Inflammatory macrophage treated with lipopolysaccharide for 4 hours (primary cell): ENCODE measurements at places on chromosomes 7 and 10.
A peak's percentile ranks its signal among the peaks of the same experiment; 100 is the strongest.

GRCh38 chr10:107436568-107436967 is 272.1 kb upstream of the SORCS1 start:
- no peak for DNase-seq

DNA sequence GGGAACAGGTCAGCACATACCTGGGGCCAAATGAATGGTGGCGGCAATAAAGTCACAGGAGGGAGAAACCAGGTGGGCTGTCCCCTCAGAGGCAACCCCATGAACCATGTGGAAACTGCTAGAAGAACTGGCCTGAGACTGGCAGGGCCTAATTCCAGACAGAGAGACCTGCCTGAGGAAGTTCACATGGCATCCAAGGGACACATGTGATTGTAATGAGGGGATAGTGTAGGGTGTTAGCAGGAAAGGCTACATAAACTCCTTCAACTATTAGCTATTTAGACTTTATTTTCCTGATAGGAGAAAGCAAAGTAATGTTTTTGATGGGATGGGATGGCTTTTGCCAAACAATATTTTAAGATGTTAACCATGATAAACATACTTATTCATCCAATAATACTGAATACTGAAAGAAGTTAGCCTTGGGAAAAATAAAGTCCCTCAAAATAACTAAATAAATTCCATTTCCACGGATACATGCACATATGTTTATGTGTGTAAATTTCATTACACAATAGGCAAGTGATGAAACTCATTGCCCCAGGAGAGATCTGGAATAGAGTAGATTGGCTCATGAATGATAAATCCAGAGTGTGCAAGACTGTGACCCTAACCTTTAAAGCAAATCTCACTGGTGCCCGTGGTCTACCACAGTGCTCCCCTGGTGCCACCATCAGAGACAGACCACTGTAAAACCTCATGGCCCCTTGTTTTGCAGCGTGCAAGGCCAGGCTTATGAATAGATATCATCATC is 137.0 kb downstream of the NRF1 start:
- DNase-seq = no peak

- DNase-seq = no peak
These were observed 32.0 kb upstream of the WAPL start for GRCh38 chr10:86553639-86554038.

GRCh38 chr10:131832056-131832685 is 68.6 kb upstream of the PPP2R2D start:
- DNase-seq = no peak

DNA sequence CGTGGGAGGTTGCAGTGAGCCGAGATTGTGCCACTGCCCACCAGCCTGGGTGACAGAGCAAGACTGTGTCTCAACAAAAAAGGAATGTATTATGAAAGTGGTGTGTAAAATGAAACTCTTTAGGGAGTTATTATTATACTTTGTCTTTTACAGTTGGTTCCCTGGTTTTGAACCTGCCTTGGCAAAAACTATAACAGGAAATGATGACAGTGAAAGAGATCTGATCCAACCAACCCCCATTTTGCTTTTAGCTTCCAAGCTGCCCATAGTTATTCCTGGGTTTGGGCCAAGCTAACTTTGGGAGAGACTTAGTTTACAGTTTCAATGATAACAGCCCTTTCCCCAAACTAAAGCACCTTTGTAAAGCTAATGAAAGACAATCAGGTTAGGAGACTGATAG is 34.1 kb upstream of the NMT2 start:
- peak; percentile 5 for DNase-seq

DNA sequence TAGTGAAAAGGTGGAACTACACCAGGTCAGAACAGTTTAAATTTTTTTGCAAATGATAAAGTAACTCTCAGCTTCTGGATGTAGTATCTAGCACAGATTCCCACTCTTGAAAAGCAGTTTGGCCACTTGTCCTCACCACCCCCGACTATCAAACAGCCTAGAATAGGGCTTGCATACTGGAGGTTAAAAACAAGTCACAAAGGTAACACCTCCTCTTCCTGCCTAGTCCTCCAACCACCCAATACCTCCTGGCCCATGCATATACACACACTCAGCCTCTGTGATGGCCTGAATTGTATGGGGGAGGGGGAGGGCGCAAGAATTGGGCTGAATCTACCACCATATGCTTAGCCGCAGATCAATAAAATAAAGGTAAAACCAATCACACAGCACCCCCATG is 5.7 kb downstream of the SKAP2 start:
- no peak for DNase-seq

- DNase-seq = peak; percentile 11
These were observed 41.4 kb downstream of the NRF1 start for GRCh38 chr7:129652914-129653313.

- DNase-seq = no peak
These were observed 22.3 kb downstream of the ZNF783 start for GRCh38 chr7:149284343-149284742.

DNA sequence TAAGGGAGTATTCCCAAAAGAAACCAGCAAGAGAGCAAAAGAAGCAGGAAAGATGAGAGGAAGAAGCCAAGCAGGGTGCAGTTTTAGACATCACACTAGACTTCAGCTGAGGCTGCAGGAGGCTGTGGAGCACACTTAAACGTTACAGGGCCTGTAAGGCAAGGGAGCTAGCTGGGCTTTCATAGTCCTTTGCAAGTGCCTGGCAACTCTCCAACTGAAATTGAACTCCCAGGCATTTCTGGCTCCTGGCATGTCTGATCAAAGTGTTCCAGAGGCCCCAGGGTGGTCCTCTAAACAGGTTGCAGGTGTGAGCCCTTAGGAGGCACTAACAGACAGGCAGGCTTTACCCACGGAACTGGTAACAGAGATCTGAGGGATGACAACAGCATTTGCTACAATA is 750.2 kb downstream of the XPNPEP1 start:
- no peak for DNase-seq

GRCh38 chr7:133859231-133859630 is 267.9 kb upstream of the LRGUK start:
- DNase-seq = no peak

DNA sequence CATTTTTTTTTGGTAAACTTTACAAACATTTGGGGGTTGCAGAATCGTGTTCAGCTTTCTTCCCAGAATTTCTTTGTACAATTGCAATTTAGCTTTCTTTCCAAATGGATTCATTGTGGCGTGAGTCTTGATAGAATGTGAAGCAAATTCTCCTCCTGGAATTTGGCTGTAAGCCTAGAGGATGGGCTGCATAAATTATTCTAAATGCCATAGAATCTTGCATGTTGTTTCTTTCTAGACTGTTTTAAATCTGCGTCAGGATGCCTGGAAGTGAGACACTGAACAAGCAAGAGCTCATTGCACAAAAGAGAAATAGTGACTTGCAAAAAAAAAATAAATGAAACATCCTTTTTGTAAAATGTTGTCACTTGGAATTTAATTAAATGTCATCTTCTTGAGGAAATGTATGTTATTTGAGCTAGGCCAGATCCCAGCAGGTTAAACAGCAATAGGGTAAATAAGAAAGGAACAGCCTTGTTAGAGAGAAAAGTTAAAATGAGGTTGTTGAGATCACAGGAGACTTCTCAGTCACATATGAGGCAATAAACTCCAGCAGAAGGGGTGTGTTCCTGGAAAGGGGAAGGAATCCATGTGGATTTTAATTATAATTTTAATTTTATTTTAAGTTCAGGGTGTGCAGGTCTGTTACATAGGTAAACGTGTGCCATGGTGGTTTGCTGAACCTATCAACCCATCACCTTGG is 483.0 kb downstream of the PLXDC2 start:
- DNase-seq = no peak

DNA sequence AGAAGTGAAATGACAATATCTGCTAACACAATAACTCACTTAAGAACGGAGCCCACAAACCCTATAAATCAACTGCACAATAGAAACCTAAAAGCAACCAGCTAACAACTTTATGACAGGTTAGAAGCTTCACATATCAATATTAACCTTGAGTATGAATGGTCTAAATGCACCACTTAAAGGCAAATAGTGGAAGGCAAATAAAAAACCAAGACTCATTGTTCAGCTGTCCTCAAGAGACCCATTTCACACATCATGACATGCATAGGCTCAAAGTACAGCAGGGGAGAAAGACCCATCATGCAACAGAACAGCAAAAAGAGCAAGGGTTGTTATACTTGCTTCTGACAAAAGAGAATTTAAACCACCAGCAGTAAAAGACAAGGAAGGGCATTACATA is 46.8 kb downstream of the CDC14C start:
- no peak for DNase-seq

DNA sequence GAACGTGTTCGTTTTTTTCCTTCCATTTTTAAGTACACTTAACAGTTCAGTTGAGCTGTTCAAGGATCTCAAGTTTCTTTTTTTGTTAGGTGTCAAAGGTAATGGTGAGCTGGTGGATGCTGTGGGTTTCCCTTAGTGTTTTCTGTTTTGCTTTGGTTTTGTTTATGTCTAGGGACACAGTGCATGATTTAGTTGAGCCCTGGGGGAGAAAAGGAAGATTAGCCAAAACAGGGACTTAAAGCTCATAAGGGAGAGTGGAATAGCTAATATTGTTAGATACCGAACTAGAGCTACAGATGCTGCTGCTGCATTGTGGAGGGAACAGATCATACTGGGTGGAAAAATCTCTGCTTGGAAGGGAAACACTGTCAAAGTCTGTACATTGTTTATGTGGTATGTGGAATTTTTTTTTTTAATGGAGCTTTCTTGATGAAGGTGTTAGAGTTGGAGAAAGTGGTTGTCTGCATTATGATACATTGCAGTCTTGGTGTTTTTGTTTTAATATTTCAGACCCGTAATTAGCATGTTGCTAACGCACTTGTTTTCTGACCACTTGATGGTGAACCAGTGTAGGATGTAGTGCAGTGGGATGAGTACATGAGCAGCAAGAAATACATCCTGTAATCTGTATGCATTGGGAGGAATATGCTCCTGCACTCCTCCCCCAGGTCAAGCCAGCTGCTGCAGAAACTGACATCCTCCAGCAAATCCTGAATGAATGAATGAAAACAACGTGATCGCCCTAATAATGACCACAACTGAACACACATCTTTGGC is 2.1 kb downstream of the GLCCI1 start:
- no peak for DNase-seq

GRCh38 chr10:14385596-14386593 is 55.2 kb upstream of the FRMD4A start:
- peak; percentile 14 for DNase-seq

DNA sequence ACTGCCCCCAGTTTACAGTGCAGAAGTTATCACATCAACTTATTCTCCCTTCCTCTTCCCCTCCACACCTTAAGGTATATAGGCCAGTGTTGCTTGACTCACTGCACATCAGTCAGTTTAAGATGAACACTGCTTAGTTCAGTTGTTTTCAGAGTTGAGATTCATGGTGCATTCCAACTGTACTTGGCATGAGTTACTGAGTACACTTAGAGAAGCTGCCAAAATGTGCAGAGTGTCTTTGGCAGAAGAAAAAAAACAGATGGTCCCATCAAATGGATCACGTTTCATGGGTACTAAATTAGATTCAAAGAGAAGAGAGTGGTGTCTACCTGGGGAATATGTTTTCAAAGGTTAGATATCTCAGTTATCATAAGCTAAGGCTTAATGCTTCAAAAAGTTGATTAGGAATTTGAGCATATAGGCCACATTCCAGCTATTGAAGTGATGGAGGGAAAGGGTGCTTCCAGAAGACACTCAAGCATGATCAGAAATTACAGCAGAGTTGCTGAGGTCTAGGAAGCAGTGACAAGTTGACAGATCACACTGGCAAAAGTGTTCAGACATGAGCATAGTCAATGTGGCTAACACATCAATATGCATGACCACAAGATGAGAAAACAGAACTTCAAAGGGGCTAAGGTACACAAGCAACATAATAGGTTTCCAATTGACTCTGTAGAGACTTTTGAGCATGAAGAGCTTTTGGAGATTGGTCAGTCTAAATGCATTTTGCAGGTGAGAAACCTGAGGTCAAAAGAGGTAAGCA is 579.2 kb upstream of the CELF2 start:
- no peak for DNase-seq

- DNase-seq = no peak
These were observed 71.2 kb downstream of the BMPR1A start for GRCh38 chr10:86827639-86828038.

GRCh38 chr7:133618970-133619369 is 366.1 kb downstream of the EXOC4 start:
- no peak for DNase-seq
